ENCODE measurements at places on chromosomes 5 and 9.

- DNase-seq, result no peak
Observed at GRCh38 chr5:8462565-8462964, 593.6 kb downstream of the MTRR start.

DNA sequence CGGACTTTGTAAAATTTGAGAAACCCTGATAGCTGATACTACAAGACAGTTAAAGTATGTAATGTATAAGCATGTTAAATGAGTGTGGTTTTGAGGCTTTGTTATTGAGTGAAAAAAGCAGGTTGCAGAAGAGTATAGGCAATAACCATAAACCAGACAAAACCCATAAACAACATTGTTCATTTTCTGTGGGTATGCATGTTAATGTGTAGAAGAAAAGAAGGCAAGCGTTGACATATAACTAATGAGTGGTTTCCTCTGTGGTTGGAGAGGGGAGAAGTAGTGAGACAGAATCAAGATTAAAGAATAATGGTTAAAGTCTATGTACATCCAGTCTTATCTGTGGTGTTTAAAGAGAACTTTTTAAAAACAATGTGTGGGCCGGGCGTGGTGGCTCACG, 26.2 kb downstream of the RAD23B start:
- DNase-seq, result no peak

GRCh38 chr5:31496891-31497290, 35.0 kb downstream of the DROSHA start:
- DNase-seq, result no peak

- no peak for DNase-seq
Observed at GRCh38 chr9:94591876-94592275, 1.7 kb downstream of the FBP2 start.

- no peak for DNase-seq
Observed at GRCh38 chr9:89071591-89071990, 80.3 kb downstream of the S1PR3 start.
